ENCODE measurements at places on chromosomes 7 and 10.

- DNase-seq = no peak
Measured at GRCh38 chr7:3175285-3175902, 125.7 kb upstream of the SDK1 start.

DNA sequence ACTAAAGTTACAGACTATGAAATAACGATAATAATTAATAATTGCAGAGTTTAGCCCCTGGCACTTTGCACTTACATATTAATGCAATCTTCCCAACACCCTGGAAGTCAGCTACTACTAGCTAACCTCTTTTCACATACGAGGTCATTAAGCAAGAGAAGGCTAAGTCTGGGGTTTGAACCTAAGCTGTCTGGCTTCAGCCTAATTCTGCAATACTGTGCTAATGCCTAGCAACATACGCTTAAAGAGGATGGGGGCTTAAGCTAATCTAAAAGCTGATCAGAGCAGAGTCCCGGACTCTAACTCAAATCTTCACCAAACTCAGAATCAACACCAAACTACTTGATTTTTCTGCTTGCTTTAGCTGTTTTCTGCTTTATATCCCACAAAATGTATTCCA is 168.7 kb upstream of the GNAI1 start:
- no peak for DNase-seq

- DNase-seq = peak; percentile 41
Measured at GRCh38 chr10:3595736-3596135, 189.3 kb downstream of the KLF6 start.

DNA sequence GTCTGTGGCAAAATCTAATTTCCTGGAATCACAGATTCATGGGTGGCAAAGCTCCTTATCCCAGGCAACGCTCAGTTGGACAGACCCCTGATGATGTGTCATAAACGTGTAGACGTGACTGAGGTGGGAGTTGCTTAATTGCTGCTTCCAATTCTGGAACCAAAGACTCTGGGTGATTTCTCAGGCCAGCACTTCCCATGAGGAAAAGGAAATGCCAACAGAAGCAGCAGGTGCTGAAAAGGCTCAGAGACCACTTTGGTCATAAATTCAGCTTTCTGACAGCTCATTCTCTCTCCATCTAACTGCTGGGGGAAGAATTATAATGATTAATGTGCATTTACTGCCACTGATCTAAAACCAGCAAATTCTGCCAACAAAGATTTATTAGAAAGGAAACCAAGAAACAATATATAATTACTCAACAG is 88.7 kb downstream of the OSBPL3 start:
- no peak for DNase-seq

GRCh38 chr10:72344932-72345331 is 9.8 kb downstream of the DNAJB12 start:
- no peak for DNase-seq

DNA sequence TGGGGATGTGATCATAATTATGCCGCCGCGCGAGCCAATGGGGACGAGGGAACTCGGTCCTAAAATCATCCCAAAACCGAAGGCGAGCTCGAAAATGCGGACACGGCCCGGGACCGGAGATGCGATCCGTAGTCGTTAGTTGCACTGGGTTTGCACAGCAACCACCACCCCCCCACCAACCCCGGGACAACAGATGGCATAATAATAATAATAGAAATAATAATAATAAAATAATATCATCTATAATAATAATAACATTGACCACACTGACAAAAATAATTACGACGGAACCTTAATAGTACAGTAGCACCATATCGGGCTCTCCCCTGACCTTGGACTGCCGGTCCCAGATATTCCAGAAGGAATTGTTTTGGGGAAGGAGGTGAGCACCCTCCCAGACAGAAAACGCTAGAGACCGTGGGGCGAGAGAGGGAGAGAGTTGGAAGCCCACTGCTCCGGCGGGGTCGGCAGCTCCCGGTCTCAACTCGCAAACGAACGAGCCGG is 1.1 kb upstream of the EMX2 start:
- peak; percentile 95 for DNase-seq

All from muscle of leg (tissue), 16 donors.